ENCODE measurements at places on chromosomes 13 and 19.

- DNase-seq = no peak
These were observed 43.3 kb downstream of the CAPN12 start for GRCh38 chr19:38700902-38701454.

- DNase-seq = no peak
These were observed 19.4 kb downstream of the IQCN start for GRCh38 chr19:18254546-18255503.

DNA sequence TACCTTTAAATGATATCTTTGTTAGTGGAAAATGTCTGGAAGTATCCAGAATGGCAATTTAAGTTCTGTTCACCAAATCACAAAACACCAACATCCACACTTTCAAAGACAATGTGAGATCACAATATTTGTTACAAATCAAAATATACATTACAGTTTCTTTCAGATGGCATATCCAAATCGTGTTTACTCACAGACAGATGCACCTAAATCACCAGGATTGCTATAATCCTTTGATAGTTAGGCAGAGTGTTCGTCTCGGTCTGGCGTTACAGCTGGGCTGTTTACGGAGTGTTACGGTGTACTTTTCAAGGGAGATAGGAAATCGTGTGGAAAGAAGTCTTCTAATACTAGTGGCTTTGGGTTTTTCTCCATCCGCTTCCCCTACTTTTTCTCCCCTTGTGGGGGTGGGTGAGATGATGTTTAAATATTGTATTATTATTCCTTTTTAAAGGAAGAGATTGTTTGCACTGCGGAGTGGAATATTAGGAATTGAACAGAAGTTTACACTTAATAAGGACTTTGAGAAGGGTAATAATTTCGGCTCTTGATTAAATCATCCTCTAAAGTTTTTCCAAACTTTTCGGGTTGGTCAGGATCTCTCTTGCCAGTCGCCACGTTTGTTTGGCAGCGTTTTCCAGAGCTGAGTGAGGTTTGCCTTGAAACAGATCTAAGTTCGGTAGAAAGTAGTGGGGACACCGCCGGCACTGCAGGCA is 1.8 kb downstream of the MAB21L1 start:
- DNase-seq = no peak

- DNase-seq = peak; percentile 95
These were observed 19.6 kb downstream of the IER2 start for GRCh38 chr19:13169769-13170168.

DNA sequence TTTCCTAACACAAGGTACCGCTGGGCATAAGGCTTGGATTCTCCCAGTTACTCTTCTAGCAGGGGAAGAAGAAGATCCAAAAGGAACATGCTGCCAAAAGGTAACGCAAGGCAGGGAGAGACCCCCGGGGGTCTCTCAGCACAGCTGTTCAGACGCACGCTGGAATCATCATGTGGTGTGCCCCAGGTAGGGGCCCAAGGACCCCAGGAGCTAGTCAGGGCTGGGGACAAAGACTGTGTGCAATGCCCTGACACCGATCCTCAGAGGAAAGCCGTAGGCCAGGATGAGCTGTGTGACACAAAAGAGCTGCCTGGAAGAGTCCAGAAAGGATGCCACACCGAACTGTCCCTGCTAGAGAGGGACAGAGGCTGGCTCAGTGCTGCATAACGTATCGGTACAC is 22.3 kb upstream of the EPHX3 start:
- no peak for DNase-seq

DNA sequence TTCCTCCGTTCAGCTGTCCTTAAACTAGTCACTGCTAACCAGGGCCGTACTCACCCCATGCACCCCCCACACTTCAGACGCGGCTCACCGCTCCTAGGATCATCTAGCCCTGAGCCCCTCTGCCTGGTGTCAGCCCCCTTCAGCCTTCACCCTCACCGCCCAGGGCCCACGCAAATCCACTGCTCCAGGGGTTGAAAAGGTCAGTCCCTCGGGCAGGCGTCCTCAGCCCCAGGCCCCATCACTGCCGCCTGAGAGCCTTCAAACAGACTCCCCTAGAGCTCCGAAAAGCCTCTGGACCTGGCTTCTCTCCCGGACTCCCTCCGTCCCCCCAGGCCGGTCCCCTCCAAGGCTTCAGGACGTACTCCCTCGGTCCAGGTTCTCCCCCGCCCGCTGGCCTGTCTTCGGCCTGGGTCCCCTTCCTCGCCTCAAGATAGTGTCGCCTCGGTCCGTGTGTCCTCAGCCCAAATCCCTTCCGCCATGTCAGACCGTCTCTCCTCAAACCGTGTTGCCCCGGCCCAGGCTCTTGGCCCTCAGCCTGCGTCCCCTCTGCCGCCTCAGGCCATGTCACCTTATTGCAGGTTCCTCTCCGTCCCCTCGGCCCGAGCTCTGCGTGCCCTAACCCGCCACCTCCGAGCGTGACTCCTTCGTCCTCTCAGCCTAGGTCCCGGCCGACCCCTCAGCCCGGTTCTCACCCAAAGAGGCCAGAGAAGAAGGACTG is 553 bp downstream of the NAPA start:
- DNase-seq = no peak

DNA sequence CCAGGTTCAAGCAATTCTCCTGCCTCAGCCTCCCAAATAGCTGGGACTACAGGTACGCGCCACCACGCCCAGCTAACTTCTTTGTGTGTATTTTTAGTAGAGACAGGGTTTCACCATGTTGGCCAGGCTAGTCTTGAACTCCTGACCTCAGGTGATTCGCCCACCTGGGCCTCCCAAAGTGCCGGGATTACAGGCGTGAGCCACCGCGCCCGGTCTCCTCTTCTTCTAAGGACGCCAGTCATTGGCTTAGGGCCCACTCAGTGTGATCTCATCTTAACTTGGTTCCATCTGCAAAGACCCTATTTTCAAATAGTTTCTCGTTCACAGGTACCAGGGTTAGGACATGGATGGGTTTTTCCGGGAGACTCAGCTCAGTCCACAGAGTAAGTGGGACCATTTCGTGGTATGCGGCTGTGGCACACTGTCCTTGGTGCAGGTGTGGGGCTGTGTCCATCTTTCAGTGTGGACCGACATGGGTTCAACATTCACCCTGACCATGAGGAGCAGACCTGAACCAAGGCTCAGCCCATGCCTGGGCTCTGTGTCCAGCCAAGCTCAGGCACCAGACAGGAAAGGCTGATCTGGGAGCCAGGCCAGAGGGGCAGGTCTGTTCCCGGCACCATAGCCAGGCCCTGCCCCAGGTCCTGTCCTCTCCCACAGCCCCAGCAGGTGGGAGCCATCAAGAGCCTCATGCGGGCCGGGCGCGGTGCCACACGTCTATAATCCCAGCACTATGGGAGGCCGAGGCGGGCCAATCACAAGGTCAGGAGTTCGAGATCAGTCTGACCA is 2.8 kb upstream of the MKNK2 start:
- no peak for DNase-seq

DNA sequence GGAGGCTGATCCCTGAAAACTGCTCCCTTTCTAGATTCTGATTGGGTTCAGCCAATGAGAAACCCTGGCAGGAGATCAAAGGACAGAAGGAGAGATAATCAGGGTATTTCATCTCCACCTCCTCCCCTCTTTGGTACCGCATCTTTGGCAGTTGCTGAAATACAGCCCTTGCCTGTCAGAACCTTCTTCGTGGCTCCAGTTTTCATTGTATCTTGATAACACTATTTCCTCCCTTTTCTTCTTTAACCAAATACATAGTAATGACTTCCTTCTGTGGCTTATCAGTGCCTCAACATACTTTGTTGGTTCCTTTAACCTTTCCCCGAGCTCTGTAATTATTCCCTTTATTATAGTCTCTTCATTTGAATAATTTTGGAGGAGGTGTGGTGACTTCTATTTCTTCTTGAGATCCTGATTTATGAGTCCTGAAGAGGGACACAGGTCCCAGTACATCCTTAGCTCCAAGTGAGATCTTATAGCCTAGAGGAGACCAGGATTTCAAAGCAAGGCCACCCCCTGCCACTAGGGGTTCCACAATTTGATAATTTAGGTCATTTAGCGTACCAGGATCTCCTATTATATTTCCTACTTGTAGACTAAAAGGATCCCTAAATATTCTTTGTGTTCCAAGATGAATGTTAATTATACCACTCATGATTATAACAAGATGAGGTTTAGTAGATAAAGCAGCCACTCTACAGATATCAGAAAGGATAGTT is 98.0 kb downstream of the EDNRB start:
- no peak for DNase-seq

Data from RWPE1 (cell line).